Activated CD8-positive, alpha-beta memory T cell treated with anti-CD3 and anti-CD28 coated beads, Interleukin-2, amount 10 ng/mL, durations not matched to agents 7 days and 5 days (primary cell): ENCODE measurements at places on chromosomes 2 and 18.

GRCh38 chr18:75202696-75203365 is 6.1 kb downstream of the PTGR3 start:
- DNase-seq, result no peak

DNA sequence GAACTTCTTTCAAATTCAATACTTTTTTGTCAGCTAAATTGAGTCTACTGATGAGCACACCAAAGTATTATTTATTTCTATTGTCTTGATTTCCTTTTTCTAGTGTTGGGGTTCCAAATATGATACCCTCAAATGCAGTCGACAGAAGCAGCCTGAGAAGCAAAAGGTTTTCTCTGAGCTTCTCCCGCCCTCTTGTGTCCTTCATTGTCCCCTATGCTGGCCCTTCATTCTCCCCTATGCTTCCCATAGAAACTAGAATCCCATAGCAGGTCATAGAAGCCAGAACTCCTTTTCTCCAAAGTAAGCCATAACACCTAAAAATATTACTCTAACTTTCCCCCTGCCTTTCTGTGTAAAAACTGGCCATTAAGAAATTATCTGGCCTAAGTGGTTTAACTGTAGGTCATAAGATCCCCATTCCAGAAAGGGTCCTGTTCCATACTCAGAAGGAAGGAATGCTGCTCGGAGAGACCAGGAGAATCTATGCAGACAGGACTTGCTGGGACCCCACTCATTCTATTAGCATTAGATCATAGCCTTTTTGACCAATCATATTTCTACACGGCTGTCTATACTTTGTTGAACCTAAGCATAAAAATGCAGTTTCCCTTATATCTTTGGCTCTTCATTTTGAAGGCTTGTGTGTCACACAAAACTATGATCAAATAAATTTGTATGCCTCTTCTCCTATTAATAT is 764.6 kb upstream of the PKDCC start:
- DNase-seq, result no peak

- DNase-seq, result no peak
Measured at GRCh38 chr2:9060819-9061218, 57.3 kb upstream of the MBOAT2 start.

- DNase-seq, result no peak
Measured at GRCh38 chr2:83162421-83162820, 1296.7 kb downstream of the SUCLG1 start.

GRCh38 chr2:218313356-218313755 is 21.1 kb upstream of the TMBIM1 start:
- no peak for DNase-seq

GRCh38 chr18:59837586-59837985 is 62.2 kb upstream of the PMAIP1 start:
- DNase-seq, result peak; percentile 65

- DNase-seq, result no peak
Measured at GRCh38 chr18:688323-688722, 24.1 kb downstream of the ENOSF1 start.
